ENCODE measurements at places on chromosomes 7 and 10.

DNA sequence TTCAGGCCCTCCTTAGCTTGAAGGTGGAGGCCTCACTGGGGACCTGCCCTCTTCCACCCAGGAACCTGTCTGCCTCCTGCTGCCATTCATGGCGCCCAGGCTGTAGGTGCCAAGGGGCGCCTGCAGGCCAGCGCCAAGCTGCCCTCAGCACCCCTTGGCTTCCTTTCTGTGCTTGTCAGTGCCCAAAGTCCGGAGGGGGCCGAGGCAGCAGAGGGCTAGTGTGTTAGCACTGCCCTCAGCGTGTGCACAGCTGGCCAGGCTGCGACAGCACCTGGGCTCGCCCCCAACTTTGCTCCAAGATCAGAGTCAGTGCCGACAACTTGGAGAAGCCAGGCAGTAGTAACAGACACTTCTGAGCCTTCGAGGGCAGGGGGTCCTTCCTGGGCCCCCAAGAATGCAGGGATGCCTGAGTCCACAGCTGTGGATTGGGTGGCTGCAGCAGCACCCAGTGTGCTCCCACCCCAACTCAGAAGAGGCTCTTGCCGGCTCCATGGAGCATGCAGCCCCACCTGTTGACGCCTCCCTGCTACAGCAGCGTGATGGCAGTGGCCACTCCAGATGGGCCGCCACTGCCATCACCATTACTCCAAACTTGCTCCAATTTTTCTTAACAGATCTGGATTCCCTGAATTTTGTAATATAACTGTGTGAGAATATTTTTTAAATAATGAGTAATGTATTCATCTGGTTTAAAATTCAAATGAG lies 41.7 kb downstream of the CACUL1 start:
- no peak for DNase-seq

DNA sequence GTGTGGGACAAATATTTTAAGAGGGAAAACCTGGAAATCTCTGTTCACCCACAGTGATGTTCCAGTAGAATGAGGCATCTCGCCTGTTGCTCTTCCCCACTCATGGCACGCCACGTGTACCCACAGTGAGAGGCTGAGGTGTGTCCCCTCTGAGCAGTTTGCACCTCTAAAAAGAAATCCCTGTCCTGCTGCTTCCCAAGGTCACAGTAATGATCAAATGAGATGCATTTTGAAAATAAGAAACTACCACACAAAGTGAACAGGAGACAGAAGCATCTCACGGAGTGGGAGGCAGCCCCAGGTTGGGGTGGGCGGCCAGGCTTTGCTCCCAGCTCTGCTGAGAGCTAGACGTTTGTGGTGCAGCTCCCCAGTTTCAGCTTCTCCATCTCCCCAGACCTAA lies 12.4 kb upstream of the ZNF777 start:
- DNase-seq, result no peak

- DNase-seq, result no peak
Measured at GRCh38 chr7:36217961-36218284, 64.9 kb downstream of the EEPD1 start.

GRCh38 chr7:38840736-38841460 lies 68.1 kb downstream of the VPS41 start:
- DNase-seq, result no peak

DNA sequence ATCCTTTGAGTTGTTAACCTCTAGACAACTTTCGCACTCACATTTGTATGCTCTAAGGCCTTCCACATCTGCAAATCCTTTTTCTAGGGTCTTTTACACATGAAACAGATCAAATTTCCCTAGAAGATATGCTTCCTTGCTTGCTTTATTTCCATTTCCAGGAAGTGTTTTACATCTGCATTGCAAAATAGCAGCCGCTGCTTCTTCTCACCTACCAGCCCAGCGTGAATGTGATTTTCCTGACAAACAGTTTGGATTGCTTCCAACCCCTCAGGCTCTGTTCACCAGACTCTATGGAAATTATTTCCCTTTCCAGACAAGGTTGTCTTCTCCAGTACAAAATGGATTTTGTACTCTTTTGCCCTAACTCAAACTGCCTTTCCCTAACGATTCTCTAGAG lies 50.9 kb upstream of the PAPSS2 start:
- DNase-seq, result no peak

GRCh38 chr7:119996634-119997033 lies 276.3 kb upstream of the KCND2 start:
- DNase-seq, result no peak

GRCh38 chr10:59876695-59877094 lies 29.7 kb downstream of the CCDC6 start:
- no peak for DNase-seq

GRCh38 chr7:131365838-131366237 lies 38.2 kb downstream of the MKLN1 start:
- no peak for DNase-seq

- no peak for DNase-seq
Measured at GRCh38 chr7:30703756-30704155, 21.5 kb upstream of the CRHR2 start.

- DNase-seq, result no peak
Measured at GRCh38 chr10:22561909-22562308, 152.5 kb downstream of the PIP4K2A start.

GRCh38 chr10:105068497-105068896 lies 427.4 kb downstream of the SORCS3 start:
- no peak for DNase-seq

- DNase-seq, result no peak
Measured at GRCh38 chr10:774661-775244, 85.3 kb upstream of the DIP2C start.

DNA sequence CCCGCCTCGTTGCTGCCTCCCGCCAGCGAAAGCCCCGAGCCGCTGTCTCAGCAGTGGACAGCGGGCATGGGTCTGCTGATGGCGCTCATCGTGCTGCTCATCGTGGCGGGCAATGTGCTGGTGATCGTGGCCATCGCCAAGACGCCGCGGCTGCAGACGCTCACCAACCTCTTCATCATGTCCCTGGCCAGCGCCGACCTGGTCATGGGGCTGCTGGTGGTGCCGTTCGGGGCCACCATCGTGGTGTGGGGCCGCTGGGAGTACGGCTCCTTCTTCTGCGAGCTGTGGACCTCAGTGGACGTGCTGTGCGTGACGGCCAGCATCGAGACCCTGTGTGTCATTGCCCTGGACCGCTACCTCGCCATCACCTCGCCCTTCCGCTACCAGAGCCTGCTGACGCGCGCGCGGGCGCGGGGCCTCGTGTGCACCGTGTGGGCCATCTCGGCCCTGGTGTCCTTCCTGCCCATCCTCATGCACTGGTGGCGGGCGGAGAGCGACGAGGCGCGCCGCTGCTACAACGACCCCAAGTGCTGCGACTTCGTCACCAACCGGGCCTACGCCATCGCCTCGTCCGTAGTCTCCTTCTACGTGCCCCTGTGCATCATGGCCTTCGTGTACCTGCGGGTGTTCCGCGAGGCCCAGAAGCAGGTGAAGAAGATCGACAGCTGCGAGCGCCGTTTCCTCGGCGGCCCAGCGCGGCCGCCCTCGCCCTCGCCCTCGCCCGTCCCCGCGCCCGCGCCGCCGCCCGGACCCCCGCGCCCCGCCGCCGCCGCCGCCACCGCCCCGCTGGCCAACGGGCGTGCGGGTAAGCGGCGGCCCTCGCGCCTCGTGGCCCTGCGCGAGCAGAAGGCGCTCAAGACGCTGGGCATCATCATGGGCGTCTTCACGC lies 825 bp downstream of the ADRB1 start:
- peak; percentile 62 for DNase-seq

DNA sequence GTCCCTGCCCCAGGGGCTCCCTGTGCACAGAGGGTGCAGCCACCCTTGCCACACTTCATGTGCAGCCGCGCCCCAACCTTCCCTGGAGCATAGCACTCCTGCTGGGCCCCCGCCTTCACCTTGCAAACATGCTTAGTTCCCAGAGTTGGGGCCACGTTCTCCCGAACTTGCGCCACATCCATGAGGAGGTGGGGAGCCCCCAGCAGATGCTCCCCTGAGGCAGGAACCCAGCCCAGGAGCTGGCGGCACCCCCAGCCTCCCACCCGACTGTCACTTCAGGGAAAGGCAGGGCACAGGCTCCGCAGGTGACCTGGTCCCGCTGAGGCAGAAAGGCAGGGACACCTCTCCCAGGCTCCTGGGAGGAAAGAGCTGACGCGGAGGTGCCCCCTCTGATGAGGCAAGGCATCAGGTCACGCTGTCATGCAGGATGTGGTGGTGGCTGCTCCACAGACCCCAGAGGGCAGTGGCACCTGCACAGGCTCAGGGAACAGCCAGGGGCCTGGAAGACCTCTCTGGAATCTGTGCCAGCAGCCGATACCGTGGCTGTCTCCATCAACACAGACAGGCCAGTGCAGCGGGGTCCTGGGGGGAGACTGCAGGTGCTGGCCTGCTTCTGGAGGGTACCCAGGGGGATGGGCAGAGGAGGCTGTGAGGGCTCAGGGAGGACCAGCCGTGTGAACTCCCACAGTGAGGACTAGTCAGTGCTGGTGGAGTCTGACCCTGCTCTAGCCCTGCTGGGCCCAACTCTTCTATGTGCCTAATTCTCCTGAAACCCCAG lies 221.3 kb downstream of the MAD1L1 start:
- peak; percentile 39 for DNase-seq

GRCh38 chr7:23261843-23262452 lies 15.4 kb downstream of the GPNMB start:
- peak; percentile 63 for DNase-seq

GRCh38 chr7:31337002-31337565 lies 3.4 kb downstream of the NEUROD6 start:
- DNase-seq, result no peak

- no peak for DNase-seq
Measured at GRCh38 chr10:118835682-118836326, 81.0 kb upstream of the CACUL1 start.

Data from Right ventricle myocardium superior (tissue), 1 donor.